SJSA1 (cell line): ENCODE measurements at places on chromosomes 6 and 20.

DNA sequence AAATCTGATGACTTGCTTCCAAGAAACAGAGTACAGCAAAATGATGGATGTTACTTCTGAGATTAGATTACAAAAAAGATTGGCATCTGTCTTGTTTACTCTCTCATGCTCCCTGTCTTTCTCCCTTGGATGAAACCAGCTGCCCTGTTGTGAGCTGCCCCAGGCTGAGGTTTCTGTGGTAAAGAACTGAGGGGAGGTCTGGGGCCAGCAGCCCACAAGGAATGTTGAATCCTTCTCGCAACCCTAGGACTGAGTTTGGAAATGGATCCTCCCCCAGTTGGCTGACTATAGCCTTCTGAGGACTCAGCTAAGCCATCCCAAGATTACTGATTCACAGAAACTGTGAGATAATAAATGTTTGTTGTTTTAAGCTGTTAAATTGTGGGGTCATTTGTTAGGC, 5.6 kb upstream of the HECA start:
- DNase-seq, result no peak

DNA sequence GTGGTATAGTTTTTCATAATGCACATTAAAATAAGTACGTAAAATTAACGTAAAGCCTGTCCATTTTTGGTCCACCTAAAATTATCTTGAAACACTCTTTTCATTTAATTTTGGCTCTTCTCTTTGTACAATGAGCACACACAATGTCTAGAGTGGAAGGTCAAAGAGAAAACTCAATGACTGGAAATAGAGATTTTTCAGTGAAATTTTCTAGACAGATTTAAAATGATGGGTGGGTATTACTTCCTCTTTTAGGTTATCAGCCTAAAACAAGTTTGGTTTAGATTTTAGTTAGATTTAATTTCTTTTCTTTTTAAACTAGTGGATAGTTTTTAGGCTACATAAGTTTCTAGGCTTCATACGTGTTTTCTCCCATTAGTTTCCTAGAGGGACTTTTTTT, 24.9 kb downstream of the DSE start:
- DNase-seq, result no peak

GRCh38 chr20:23291575-23292240, 58.9 kb upstream of the NXT1 start:
- no peak for DNase-seq

DNA sequence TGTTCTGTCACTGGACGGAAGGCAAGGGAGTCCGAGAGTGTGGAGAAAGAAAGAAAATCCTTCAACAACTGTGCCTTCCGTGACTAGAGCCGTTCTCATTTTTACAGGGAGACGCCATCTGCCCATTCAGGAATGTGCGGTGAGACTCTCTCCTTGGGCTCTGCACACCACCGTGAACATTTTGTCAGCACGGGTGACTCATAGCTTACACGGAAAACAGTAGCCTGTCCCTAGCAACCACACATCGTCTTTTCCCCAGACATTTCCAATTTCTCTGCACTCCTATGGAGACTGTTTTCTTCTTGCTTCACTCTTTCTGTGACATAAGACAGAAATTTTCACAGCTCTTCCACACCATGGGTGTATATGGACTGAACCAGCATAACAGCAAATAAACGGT, 55.1 kb downstream of the TBXT start:
- peak; percentile 91 for DNase-seq

DNA sequence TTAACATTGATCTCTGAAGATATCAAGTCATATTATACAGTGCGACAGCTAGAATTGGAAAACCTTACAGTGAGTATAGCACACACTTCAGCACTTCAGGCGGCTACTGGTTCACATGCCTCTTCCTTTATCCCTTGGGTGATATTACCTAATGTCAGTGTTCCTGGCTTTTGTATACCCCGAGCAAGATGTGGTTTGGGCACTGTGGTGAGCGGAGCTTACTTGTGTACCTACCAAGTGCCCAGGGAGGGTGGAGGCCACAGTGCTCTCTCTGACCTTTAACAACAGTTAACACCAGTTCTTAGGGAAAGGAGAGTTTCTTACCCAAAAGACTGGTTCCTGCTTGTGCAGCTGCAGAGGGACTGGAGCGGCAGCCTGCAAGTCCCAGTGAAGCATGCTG, 64.4 kb downstream of the PTPN1 start:
- no peak for DNase-seq

DNA sequence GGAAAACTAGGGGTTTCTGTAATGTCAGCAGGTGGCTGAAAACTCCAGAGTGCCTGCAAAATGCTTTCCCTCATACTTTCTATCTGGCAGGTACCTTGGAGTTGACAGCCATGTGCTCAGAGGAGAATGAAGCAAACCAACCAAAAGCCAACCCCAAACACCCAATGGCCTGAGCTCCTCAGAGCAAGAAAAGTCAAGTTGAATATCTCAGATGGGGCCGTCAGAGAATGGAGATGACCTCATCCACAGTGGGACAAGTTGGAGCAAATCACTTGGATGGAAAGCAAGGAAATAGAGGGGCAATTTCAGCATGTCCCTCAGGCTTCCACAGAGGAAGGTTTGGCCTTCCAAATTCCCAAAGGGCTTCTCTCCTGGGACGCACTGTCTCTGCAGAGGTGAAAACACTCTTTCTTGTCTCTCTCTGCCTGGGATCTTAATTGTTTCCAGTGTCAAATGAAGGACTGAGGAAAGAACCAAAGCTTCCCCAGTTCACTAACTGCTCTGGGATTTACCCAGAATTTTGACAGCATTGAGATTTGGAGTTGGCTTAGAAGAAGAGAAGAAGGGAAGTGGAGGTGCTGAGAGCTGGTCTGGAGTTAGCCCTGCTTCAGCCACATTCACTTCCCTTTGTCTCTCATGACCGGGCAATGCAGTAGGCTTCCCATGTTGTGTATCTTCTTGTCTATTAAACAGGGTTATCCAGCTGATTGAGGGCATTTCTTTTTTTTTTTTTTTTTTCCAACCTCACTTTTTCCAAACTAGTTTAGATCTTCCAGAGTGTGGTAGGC, 42.2 kb downstream of the PRND start:
- no peak for DNase-seq

DNA sequence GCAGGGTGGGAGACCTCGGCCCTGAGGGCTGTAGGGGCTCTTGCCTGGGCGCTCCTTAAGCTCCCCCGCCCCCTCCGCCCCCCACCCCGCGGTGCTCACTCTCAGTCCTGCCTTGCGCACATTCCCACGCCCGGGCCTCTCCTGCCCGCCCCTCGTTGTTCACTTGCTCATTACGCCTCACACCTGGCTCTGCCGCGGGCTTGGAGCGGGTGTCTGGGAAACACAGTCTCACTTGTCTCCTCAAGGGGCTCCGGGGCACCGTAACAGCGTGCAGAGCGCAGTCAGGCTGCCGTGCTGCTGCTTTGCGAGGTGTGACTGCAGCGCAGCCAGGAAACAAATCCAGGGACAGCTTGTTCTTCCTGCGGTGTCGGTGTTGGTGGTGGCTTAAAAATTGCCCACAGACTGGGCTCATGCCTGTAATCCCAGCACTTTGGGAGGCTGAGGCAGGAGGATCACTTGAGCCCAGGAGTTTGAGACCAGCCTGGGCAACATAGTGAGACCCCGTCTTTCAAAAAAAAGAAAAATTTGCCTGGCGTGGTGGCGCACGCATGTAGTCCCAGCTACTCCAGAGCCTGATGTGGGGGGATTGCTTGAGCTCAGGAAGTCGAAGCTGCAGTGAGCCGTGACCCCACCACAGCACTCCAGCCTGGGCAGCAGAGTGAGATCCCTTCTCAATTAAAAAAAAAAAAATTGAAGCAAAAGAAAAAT, 4.6 kb downstream of the NPBWR2 start:
- no peak for DNase-seq

DNA sequence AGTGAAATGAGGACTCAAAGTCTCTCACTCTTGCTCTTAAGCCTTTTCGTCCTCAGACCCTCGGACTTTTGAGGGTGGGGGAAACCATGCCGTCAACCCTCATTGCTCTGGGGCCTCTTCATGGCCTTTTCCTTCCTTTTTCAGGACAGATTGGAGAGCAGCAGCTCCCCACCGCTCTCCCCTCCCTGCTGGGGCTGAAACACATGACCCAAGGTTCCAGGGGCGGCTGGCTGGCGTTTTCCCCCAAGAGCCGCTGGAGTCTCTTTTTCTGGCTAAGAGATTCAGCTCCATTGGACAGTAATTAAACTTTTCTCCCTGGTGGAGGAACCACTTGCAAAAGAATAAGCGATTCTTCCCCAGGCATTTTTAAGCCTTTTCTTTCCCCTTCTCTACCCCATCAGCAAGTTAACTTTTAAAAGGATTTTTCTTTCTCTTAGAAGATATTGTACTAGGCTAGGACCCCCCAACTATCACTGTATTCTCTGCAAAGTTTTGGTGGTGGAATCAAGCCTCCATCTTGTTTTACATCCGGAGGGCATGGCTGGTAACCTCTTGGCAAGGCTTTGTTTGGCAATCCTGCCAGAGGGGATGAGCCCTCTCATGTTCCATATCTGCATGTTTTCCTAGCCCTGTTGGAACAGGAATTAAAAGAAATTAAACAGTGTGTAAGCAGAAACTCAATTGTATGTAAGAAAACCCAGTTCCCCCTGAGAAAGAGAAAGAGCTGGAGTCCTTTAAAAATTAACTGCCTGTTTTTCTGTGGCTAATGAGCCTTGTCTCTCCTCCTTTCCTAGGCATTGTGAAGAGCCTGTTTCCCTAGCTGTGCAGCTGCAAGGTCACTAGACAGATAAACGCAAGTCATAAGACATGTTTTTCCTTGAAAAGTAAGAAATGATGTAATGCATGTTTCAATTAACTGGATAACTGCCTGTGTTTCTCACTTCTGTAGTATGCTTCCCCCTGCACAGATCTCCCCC, 100.8 kb upstream of the GPR6 start:
- DNase-seq, result no peak

DNA sequence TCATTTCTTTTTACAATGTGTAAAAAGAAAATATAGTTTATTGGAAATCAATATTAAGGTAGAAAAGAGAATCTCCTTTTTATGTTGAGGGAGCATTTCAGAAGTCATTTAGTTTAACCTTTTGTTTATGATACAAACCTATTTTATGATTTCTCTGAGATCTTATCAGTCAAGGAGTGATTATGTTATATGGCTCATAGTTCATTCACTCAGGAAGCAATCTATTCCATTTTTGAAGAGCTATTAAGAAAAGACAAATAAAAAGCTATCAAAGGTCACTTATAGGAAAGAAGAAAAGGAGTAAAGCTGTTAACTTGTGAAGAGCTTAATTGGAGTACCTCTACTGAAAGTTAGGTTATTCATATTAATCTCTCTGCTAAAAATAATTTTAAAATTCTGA, 526.6 kb upstream of the JAG1 start:
- DNase-seq, result no peak

DNA sequence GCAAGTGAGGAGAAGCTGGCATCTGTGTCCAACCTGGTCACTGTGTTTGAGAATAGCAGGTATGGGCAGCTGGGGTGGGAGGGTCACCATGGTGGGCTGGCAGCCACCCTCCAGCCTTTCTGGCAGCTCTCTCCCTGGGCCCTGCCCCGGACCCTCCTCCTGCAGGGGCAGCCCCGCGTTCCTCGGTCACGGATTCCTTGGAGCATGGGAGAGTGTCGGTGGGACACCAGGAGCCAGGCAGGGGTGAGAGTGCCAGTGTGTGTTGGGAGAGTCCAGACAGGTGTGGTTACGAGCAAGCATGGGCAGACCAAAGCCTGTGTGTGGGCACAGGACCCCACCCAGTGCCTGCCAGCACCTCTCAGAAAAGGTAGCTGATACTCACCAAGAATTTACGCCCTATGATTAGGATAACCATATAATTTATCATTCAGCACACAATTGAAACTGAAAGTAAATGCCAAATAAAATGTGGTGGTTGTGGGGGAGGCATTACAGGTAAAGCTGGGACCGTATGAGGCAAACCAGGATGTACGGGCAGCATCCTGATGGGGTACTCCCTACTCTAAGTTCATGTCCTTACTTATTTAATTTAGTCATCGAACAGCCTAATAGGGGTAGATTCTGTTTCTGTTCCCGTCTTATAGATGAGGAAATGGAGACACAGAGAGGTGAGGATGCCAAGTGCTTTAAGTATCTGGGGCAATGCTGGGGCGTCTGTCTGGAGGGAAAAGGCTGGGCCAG, 542 bp downstream of the FGD2 start:
- DNase-seq, result no peak

- DNase-seq, result no peak
Measured at GRCh38 chr20:20271271-20271670, 96.6 kb upstream of the INSM1 start.

- no peak for DNase-seq
Measured at GRCh38 chr6:53924277-53924676, 129.5 kb downstream of the LRRC1 start.

DNA sequence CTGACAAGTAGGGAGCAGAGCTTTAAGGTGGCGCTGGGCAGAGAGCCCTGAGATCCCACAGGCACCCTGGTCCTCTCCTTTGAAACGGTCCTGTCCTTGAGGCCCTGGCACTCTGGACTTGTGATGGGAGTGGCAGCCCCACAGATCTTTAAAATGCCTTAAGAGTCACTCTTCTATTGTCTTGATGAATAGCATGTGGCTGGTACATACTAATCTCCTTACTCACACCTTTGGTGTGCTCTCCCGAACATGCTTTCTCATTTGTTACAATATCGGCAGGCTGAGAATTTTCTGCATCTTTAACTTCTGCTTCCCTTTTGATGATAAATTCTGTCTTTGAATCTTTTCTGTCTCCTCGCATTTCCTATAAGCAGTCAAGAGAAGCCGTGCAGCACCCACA, 333.8 kb downstream of the TFAP2A start:
- DNase-seq, result no peak

- no peak for DNase-seq
Measured at GRCh38 chr6:22271081-22271480, 25.8 kb downstream of the PRL start.

DNA sequence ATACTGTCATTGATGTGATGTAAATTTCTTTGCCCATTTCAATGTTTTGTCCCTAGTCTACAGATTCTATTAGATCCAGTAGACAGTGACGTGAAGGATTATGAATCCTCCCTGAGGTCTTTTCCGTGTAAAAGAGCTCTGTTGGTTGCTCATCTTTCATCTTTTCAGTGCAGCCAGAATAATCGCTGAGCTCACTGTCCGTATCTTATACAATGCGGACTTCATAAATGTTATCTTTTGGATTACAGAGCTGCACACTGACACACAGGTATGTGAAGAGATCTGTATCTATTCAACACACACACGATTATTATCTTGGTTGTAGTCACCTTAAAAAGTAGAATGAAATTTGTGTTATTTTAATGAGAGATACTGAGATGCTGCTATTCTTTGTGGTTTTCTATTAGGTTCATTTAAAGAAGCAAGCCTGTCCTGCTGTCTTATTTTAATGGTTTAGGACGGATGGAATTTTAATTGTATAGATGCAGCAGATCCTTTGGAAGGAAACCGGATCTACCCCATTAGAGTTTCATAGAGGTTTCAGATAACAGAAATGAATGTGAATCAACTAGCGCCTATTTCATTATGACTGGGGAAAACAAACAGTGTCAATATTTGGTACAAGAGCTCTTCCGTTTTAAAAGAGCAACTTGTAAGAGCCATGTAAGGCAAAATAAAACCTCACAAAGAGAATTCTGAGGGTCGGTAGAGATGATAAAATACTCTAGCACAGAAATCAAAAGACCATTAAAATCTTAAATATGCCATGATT, 79.4 kb downstream of the BMP6 start:
- no peak for DNase-seq

GRCh38 chr6:121032268-121033006, 301.8 kb downstream of the TBC1D32 start:
- no peak for DNase-seq
